NCI-H2081 treated with DMSO at 0.1 percent for 48 hours (cell line): ENCODE measurements at places on chromosomes 2 and 18.

GRCh38 chr2:142875010-142875409 is 2.5 kb upstream of the KYNU start:
- DNase-seq: no peak

GRCh38 chr2:38217401-38218188 is 141.6 kb upstream of the CYP1B1 start:
- DNase-seq: no peak

GRCh38 chr18:5524660-5525059 is 19.1 kb downstream of the EPB41L3 start:
- DNase-seq: no peak

DNA sequence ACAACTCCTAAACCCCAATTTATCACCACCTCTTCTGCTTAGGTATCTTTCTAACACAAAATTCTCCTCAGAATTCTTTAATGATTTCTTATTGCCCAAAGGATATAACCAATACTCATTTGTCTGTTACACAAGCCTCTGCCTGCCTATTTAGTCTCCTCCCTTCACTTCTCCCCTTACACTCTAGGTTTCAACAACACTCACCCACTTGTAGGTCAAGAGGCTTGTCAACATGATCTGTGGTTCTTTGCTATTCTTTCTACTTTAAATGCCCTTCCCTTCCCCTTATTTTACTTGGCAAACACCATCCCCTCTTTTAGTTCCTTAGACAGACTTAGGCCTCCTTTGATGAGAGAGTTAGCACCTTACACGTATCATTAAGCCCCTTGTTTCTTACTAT is 69.0 kb upstream of the C2orf15 start:
- DNase-seq: no peak

GRCh38 chr2:31388736-31389135 is 25.8 kb downstream of the XDH start:
- no peak for DNase-seq

GRCh38 chr2:75199428-75200011 is at the start of gene TACR1:
Gene TACR1, minus strand, starts transcription at chr2:75199520. Its CDS starts 586 bp downstream, at chr2:75198934.
- DNase-seq: no peak

GRCh38 chr2:211766689-211767088 is 771.9 kb downstream of the ERBB4 start:
- DNase-seq: peak; percentile 14

- DNase-seq: no peak
Observed at GRCh38 chr2:211434773-211435172, 878.4 kb downstream of the CPS1 start.

DNA sequence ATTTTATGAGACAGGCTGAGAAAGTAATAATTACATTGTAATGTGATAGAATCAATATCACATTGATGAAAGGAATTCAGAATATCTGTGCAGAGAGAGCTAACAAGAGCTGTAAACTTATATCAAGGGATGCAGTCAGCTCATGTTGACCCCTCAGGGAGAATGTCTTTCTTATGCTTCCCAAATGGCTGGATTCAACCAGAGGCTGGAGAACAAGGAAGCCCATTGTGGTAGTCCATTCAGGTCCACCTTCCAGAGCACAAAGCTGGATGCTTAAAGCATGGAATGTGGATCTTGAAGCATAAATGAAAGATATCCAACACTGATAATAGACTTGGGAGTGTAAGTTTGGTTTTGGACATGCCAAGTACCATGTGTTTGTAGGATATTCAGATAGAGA is 220.0 kb downstream of the FIGN start:
- DNase-seq: no peak

DNA sequence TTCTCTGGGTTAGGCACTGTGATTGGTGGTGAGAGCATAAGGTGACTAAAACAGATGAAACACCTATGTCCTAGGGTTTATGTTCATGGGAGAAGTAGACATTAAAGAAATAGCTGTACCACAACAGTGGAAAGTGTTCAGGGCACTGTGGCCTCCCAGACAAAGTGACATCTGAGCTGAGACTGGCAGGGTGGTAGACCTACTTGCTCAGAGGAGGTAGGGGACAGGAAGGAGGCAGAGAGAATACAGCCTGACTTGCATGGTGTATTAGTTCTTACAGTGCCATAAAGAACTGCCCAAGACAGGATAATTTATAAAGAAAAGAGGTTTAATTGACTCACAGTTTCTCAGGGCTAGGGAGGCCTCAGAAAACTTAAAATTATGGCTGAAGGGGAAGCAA is 82.6 kb downstream of the MAPRE2 start:
- DNase-seq: no peak

DNA sequence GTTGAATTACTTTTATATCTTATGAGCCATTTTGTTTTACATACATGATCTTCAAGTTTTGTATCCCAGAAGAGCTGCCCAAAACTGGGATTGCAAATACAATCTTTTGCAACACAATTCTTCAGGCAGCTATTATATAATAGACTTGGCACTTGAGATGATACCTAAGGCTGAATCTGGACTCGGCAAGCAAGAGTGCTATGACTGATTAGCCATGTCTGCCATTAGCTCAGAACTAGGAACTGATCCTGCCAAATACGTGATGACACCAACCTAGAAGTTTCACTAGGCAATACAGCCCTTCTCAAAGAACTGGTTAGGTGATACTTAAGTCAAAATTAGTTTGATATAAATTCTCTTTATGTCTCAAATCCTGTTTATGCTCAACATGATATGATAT is 619.6 kb downstream of the CPS1 start:
- DNase-seq: no peak

DNA sequence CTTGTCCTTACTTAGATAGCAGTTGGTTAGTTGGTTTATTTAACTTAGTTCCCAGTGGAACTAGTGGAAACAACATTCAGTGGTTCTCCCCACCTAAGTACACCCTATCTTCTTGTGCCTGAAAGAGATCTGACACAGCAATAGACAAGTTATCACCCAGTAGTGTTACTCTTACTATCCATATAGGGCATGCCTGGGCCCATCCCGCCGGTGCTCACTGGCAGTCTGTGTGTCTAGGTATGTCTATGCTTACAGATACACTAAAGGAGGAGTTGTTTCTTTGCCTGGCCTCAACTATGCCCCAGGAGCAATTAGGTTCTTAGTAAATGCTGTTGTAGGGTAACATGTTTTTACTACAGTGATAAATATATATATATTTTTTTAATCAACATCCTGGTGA is 12.0 kb upstream of the NRP2 start:
- no peak for DNase-seq
